ENCODE measurements at places on chromosomes 16 and 17. TPM values are rescaled to one million over a fixed set of nuclear protein-coding genes. Genes with fewer than 3 reads are reported as not detected.

Gene ASPA
- total RNA-seq, result 0.22 TPM

Gene RNF222
- total RNA-seq, result not detected

Gene PRSS33
- not detected for total RNA-seq

Gene SGCA
- 5.5 TPM for total RNA-seq

Gene MIEF2
- 10.9 TPM for total RNA-seq

Gene OR3A2
- total RNA-seq, result 1.7 TPM

Gene KRT12
- 0.43 TPM for total RNA-seq

Gene NDRG4
- total RNA-seq, result 1.1 TPM

Gene TMEM235
- total RNA-seq, result not detected
